ENCODE measurements at places on chromosomes 2 and 18.

DNA sequence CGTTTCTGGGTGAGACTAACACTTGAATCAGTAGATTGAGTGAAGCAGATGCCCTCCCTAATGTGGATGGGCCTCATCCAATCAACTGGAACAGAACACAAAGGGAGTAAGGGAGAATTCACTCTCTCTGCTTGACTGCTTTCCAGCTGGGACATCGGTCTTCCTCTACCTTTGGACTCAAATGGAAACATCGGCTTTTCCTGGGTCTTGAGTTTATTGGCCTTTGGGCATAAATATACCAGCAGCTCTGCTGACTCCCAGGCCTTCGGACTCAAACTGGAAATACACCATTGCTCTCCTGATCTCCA lies 311.6 kb downstream of the STK39 start:
- H3K36me3 ChIP-seq: peaks cover 10% of the 10 kb centered on the region
- peaks cover 26% of the 10 kb centered on the region for H3K4me1 ChIP-seq
- H3K27me3 ChIP-seq: peaks cover 3% of the 10 kb centered on the region
- peak overlapping the region; percentile 96 for H3K27ac ChIP-seq
- no peak for DNase-seq
- H3K4me3 ChIP-seq: peak overlapping the region; percentile 54

- DNase-seq: no peak
- H3K36me3 ChIP-seq: no peaks in the 10 kb centered on the region
- H3K27ac ChIP-seq: no peak overlapping the region
- no peaks in the 10 kb centered on the region for H3K4me1 ChIP-seq
These were observed 10.9 kb downstream of the GNLY start for GRCh38 chr2:85704800-85705679.

DNA sequence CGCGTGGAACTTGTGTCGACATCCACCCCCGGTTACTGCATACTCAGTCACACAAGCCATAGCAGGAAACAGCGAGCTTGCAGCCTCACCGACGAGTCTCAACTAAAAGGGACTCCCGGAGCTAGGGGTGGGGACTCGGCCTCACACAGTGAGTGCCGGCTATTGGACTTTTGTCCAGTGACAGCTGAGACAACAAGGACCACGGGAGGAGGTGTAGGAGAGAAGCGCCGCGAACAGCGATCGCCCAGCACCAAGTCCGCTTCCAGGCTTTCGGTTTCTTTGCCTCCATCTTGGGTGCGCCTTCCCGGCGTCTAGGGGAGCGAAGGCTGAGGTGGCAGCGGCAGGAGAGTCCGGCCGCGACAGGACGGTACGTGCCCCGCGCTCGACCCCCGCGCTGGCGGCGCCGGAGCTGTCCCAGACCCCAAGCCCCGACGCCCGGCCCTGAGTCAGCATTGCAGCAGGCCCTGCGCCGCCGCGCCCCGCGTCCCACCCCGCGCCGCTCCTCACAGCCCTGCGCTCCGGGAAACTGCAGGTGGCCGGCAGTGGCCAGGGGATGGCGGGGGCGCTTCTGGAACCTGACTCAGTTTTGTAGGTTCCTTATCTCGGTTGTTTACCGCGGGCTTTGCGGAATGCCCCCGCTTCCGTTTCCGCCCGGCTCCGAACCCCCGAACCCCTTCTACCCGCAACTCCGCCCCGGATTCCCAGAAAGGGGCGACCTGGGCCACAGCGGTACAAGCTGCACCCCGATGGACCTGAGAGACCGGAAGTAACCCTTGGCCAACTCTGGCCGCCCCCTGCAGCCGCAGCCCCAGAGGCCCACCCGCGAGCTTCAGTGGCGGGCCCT lies at the start of gene CFLAR:
Gene CFLAR (plus strand): TSS at position 50 of the 844 bp plus-strand sequence. CDS start 13,702 bp downstream, outside the sequence.
- H3K27me3 ChIP-seq: peaks cover 26% of the 10 kb centered on the region
- DNase-seq: peak; percentile 55
- peaks cover 28% of the 10 kb centered on the region for H3K4me1 ChIP-seq
- peaks cover 6% of the 10 kb centered on the region for H3K36me3 ChIP-seq

- no peak overlapping the region for H3K27ac ChIP-seq
- no peak for DNase-seq
- no peaks in the 10 kb centered on the region for H3K27me3 ChIP-seq
- H3K36me3 ChIP-seq: peaks cover 5% of the 10 kb centered on the region
- peaks cover 60% of the 10 kb centered on the region for H3K4me1 ChIP-seq
These were observed 43.1 kb upstream of the EML4 start for GRCh38 chr2:42125841-42126594.

DNA sequence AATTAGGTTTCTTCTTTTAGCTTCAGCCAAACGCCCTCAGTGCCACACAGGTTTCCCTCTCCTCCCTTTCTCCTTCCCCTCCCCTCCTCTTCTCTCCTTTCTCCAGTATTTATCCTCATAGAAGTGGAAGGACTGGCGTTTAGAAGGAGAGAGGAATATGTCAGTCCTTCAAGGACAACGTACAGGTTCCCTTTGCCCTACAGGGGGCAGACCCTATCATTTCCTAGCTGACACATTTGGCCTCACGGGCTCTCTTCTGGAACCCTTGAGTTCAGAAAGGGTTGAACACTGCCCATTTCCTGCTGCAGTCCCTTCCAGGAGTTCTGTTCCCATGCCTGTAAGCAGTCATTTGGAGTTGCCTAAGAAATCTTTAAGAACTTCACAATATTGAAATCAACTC lies 46.1 kb downstream of the CDCA7 start:
- no peak overlapping the region for H3K27ac ChIP-seq
- H3K4me3 ChIP-seq: peak overlapping the region; percentile 82
- DNase-seq: no peak
- H3K4me1 ChIP-seq: peaks cover 49% of the 10 kb centered on the region
- H3K27me3 ChIP-seq: peaks cover 19% of the 10 kb centered on the region

DNA sequence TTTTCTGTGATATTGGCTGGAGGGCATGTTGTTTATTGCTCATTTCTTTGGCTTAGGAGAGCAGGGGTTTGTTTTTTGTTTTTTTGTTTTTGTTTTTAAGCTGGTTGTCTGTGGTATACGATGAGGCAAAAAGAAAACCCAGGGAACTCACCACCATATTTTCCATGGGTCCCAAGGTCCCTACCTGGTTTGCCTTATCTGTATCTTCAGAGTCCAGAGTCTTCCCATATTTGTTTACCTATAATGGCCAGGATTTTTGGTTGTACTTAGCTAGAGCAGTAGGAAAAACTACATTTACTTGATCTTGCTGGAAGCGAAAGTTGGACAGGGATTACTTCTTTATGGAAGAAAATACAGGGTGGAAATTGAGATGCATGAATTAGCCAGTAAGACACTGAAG lies 9.5 kb downstream of the LCLAT1 start:
- H3K4me3 ChIP-seq: no peak overlapping the region
- DNase-seq: no peak
- peak overlapping the region; percentile 93 for H3K27ac ChIP-seq

DNA sequence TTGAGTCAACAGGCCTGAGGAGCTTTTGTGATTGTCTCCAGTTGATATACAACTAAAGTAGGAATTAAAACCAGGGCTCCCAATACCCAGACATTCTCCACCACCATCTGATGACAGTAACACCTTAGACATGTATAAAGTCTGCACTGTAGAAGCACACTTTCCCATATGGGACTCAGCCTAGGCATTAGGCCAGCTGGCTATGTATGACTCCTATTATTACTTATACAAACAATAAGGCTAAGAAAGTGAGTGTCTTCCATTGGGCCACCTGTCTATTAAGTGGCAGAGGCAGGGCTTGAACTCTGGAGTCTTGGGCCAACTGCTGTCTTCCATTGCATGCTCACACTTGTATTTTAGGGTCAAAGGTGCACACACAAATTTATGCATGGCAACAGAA lies 32.1 kb upstream of the COLEC12 start:
- no peak overlapping the region for H3K4me3 ChIP-seq
- H3K27me3 ChIP-seq: no peaks in the 10 kb centered on the region
- no peak for DNase-seq
- H3K27ac ChIP-seq: no peak overlapping the region
- H3K4me1 ChIP-seq: peaks cover 5% of the 10 kb centered on the region
- no peaks in the 10 kb centered on the region for H3K36me3 ChIP-seq
